GM12891 (cell line): ENCODE measurements at places on chromosomes 12 and 14.

DNA sequence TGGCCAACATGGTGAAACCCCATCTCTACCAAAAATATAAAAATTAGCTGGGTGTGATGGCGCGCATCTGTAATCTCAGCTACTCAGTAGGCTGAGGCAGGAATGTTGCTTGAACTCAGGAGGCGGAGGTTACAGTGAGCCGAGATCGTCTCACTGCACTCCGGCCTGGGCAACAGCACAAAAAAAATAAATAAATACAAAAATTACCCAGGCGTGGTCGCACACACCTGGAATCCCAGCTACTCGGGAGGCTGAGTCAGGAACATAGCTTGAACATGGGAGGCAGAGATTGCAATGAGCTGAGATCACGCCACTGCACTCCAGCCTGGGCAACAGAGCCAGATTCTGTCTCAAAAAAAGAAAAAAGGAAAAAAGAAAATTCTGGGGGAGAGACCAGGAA, 80.1 kb downstream of the PHETA1 start:
- DNase-seq: no peak

- DNase-seq: peak; percentile 15
These were observed 882 bp downstream of the HECTD1 start for GRCh38 chr14:31206536-31207286.

- DNase-seq: no peak
These were observed 80.6 kb downstream of the CCDC59 start for GRCh38 chr12:82277582-82277981.

DNA sequence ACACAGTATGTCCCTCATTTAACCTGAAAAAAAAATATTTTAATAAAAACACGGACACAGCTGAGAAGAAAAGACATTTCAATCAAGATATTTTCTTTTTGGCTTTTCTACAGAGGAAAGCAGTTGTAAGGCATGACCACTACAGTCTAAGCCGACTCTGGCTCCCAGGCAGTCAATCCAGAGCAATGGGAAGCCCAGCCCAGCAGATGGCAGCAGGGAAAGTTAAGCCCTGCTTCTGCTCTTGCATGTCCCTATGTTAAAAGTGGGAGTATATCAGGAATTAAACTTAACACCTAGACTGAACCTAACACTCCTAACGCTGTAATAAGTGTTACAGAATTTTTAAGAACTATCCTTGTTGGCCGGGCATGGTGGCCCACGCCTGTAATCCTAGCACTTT, 19.5 kb upstream of the HAL start:
- DNase-seq: no peak

GRCh38 chr12:632102-632696, 31.0 kb downstream of the NINJ2 start:
- no peak for DNase-seq

GRCh38 chr12:91493308-91493707, 310.7 kb upstream of the DCN start:
- DNase-seq: no peak

DNA sequence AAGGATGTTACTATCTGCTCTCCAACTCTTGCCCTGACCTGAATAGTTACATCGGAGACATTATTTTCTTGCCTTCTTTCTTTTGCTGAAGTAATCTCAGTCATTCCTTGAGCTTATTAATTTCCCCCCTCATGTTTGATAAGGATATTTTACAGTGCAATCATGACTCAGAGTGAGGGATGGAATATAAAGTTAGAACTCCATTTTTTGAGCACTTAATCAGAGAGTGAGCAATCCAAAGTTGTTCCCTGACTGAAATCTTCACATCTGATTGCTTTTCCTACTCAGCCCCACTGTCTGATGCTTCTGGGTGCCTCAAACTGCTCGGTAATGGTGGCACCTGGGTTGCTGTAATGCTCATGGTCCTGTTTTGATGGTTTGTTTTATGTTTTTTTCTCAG, 142.7 kb upstream of the SEL1L start:
- no peak for DNase-seq

GRCh38 chr14:67619446-67620216, at the start of gene ARG2:
ARG2 (plus strand) TSS chr14:67619920; CDS start chr14:67619978, 58 bp downstream.
- DNase-seq: peak; percentile 82

DNA sequence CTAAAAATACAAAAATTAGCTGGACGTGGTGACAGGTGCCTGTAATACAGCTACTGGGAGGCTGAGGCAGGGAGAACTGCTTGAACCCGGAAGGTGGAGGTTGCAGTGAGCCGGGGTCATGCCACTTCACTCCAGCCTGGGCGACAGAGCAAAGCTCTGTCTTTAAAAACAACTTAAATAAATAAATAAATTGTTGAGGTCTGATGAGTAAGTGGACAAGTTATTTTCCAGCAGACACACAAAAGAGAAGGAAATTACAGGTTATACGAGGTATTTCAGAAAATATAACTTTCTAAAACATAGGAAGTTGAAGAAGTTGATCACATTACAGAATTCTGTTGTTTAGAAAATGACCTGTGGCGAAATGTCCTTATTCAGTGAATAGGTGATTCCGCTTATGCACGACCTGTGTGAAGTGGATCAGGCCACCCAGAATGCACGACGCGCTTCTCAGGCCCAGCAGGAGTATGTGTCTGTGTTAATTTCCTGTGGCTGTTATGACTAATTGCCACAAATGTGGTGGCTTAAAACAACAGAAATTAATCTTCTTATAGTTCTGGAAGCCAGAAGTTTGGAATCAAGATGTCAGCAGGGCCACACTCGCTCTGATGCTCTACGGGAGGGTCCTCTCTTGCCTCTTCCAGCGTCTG, 38.1 kb downstream of the P2RX7 start:
- DNase-seq: no peak

DNA sequence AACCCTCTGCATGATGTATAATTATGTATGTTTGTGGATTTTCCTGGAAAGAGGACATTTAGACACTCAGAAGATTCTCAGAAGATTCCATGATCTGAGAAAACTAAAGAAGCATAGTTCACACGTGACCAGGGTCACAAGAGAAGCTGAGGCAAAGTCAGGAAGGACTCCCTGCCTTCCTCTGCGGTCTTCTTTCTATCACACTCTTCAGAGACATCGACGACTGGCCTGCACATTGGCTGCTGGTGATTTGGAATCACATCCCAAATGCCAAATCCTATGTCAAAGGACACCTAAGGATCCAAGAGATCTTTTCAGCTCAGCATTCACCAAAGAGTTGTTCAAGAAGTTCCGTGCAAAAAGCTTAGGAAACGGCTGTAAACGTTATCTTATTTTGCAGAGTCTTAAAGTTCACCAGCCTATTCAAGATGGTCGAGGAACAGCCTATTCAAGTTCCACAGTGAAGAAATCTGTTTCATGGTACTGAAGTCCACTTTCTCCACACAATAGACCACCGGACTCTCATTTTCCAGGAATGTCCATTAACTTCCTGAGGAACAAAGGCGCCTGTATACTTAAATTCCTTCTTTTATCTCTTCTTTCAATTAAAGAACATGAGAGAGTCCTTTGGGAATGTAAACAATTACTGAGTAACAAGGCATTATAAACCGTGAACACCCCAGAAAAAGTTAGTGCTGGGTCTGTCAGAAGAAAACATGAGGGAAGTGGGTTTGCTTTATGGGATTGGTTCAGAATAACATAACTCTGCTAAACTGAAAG, 42.1 kb downstream of the IGF1 start:
- DNase-seq: no peak

GRCh38 chr14:106491851-106492250, 965.5 kb downstream of the TMEM121 start:
- no peak for DNase-seq

DNA sequence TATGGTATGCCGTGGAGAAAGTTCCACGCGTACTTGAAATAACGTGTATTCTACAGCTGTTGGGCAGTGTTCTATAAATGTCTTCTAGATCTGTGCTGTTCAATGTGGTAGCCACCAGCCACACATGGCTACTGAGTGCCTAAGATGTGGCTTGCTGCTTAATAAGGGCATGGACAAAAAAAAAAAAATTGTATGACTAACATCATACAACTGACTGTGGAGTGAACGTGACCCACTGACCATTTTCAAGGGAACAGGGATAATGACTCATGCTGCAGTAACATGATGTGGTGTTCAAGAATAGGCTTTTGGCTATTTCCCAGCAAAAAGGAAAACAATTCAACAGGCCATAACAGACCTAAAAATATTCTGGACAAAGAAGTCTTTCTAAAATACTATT, 13.0 kb downstream of the ATG14 start:
- no peak for DNase-seq

DNA sequence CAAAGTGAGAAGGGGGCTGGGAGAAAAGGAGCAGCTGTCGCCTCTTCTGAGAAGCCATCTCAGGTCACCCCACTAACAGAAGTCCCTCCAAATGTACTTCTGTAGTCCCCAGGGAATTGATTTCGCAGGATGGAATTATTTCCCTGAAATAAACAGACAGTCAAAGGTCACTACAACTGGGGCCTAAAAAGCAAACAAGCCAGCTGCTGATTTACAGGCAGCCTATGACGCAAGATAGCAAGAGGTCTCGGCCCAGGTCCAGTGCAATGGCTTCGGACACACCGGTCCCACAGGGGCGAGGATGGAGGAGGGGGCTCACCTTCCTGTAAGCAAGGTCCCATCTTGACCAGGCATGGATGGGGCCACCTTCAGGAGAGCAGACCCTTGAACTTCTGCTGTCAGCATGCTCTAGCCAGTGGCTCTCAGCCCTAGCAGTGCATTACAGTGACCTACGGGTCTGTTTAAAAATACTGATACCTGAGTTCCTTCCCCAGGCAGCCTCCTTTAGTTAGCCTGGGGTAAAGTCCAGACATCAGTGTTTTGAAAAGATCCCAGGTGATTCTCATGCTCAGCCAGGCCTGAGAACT, 18.1 kb downstream of the NUAK1 start:
- no peak for DNase-seq

DNA sequence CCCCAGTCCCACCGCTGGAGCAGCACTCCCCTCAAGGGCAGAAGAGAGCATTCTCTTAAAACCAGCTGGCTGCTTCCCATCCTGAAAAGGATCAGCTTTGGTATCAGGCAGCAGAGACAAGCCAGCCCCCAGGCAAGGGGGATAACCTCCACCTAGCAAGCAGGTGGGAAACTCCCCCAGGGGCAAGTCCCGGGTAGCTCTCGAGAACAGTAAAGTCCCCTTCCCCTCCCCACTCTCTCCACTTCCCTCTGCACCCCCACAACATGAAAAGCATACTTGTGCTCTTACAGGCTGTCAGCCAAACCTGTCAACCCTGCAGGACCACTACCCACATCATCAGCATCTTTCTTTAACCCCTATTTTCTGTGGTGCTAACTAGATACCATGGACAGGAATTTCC, 254.0 kb downstream of the NTF3 start:
- no peak for DNase-seq

- no peak for DNase-seq
These were observed 75.0 kb downstream of the SLCO1B3 start for GRCh38 chr12:20885552-20885951.

- DNase-seq: no peak
These were observed 10.5 kb downstream of the CACNA2D4 start for GRCh38 chr12:1907652-1908611.

DNA sequence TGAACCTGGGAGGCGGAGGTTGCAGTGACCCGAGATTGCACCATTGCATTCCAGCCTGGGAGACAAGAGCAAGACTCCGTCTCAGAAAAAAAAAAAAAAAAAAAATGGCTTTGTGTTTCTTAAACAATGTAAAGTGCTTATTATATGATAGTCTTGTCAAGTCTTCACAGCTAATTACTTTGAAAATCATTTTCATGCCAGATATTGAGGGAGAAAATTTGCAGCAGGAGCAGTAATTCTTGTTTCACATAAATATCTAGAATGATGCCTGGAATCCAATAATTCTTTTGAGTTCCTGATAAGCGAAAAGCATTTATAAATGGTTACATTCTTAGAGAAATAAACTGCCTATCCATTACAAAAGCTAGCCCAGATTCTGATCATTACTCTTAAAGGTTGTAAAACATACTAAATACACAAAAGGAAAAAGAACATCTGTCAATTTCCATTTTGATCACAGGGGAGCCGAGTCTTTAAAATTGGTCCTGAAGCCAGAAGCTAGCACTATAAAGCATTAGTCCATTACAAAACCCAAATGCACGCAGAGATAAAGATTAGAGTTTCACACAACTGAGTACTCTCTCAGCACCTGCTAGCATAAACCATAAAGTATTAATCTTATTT, 50.3 kb downstream of the IFT81 start:
- DNase-seq: no peak

DNA sequence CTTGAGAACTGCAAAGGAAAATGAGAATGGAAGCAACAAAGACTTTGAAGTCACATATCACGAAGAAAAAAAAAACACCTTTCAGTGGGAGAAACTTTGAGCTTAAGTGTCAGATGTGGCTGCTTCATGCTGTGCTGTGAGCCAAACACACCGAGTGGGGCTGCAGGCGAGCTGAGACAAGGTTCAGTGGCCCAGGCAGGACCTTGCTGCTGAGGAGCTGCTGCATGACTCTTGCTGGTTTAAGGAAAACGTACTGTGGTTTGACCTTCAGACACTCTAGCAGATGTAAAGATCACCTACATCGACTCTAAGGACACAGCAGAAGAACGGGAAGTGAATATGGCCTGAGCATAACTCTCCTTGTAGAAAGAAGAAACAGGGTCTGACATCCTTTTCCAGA, 118.1 kb upstream of the OR4E1 start:
- DNase-seq: no peak

DNA sequence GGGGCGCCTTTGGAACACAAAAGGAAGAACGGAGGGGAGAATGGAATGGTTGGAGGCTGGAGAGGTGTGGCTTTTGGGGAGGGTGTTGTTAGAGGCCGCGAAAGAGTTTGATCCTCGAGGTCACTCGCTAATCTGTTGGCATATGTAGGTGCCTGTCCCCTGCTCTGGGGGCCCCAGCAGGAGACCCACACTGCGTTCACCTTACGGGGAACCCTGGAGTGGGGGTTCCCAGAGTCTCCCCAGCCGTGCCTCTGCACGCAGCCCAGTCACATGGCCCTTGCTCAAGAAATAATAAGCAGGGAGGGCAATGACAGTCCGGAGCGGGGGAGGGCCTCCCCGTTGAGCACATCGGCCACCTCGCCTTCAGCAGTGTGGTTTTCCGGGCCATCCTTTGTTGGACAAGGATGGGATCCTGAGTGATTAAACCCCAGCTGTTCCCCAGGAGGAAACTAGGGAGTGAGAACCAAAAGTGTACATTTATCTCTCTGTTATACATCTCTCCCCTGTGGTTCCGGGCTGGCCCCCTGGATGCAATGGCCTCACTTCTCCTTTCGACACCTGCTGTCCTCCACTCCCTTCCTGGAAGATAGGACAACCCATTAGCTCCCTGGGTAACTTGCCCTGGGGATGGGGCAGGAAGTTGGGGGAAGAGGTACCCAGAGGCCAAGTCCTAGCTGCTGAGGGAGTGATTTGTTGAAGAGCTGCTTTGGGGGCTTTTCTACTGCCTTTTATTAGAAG, 1.3 kb downstream of the PLEKHG3 start:
- DNase-seq: no peak
